ENCODE measurements at places on chromosomes 1 and 21. TPM values are rescaled to one million over a fixed set of nuclear protein-coding genes. Genes with fewer than 3 reads are reported as not detected.

- DNase-seq, result peak; percentile 62
- no peaks in the 10 kb centered on the region for H3K36me3 ChIP-seq
- peaks cover 63% of the 10 kb centered on the region for H3K4me1 ChIP-seq
- peak overlapping the region; percentile 77 for H3K27ac ChIP-seq
Measured at GRCh38 chr21:43348801-43349261, 78.1 kb downstream of the SIK1 start.

DNA sequence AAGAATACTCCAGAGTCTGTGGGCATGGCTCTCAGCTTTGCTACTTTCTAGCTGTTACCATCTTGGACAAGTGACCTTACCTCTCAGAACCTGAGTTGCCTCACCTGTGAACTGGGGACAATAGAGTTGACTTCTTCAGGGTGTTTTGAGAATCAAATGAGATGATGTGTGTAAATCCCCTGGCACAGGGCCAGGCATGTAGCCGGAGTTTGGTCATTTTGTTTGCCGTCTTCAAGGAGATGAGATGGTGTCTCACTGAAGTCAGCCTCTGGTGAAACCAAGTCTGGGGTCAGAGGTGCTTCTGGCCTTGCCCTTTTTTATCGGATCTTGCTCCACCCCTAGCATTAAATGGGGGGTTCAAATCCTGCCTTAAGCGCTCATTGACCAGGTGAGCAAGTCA, 149.2 kb upstream of the TMEM51 start:
- no peaks in the 10 kb centered on the region for H3K27me3 ChIP-seq
- no peaks in the 10 kb centered on the region for H3K36me3 ChIP-seq
- H3K4me3 ChIP-seq, result no peak overlapping the region

Gene PRR9
- not detected for total RNA-seq

- peak; percentile 43 for DNase-seq
- peaks cover 56% of the 10 kb centered on the region for H3K4me1 ChIP-seq
- no peak overlapping the region for H3K4me3 ChIP-seq
- H3K36me3 ChIP-seq, result peaks cover 6% of the 10 kb centered on the region
Measured at GRCh38 chr1:22131875-22132486, 10.9 kb downstream of the WNT4 start.

Gene TENT5C
- total RNA-seq, result 6.6 TPM

DNA sequence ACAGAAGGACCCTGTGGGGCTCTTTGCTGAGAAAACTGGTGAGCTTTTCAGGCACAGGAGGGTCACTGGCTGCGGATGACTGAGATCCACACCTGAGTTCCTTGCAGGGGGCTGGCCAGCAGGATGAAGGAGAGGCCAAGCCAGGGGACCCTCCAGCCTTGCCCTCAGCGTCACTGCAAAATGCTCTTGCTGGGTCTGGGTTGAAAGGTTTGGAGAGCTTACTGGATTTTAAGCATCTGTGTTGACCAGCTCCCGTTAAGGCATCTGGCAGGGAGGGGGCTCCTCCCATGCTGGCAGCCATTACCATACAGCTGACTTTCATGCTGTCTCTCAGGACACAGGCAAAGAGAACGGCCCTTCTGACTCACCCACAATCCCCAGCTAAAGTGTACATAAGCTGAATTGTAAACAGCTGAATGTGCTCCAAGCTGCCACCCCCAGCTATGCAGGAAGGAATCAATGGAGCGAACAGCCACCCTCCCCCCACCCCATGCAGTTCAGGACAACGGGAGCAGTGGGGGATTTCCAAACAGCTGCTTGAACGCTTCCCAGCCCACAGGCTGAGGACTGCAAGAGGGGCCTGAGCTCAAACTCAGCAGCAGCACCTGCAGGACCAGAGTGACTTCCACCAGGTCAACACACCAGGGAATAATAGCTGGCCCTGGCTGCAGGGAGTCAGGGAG, 21.3 kb upstream of the A3GALT2 start:
- H3K36me3 ChIP-seq, result peaks cover 26% of the 10 kb centered on the region
- H3K4me1 ChIP-seq, result peaks cover 76% of the 10 kb centered on the region

DNA sequence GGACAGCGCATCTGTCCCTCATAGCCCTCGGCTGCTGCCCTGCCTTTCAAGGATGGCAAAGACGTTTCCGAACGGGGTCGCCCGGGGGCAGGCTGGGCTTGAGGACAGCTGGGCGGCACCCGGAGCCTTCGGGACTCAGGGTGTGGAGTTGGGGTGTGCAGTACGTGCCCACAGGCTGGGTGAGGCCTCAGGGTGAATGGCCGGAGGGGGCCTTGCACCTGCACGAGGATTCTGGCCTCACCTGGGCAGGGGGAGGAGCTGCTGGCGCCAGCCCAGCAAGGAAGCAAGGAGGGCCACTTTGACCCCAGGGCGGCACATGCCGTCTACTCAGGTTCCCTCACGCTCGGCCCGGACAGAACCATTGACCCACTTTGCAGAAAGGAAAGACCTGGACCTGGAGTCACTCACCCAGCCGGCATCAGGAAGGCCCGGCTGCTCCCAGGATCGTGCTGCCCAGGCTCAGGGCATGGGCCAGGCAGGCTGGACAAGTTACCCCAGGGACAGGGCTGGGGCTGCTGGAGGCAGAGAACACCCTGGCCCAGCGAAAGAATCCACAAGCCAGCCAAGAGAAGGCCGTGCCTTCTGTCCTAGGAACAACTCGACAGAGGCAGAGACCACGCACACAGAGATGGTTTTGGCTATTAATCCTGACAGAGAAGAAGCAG, 65.1 kb upstream of the TTC34 start:
- H3K27me3 ChIP-seq, result peaks cover 25% of the 10 kb centered on the region
- H3K27ac ChIP-seq, result no peak overlapping the region
- no peak overlapping the region for H3K4me3 ChIP-seq
- H3K36me3 ChIP-seq, result no peaks in the 10 kb centered on the region

DNA sequence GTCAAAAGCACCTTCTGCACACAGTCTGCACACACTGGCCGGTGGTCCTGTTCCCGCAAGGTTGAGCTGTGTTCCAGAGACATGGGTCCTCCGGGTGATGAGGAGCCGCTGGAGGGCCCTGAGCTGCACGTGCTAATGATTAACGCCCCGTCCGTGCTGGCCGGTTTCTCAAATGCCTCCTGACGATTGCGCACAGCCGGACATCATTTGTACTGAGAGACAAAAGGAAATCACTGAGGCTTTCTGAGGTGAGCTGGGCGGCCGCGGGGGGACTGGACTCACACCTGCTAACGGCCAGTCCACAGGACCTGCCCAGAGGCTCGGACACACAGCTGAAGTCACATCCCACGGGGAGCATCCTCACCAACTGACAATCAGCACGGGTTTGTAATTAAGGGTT, 29.2 kb downstream of the POFUT2 start:
- H3K4me1 ChIP-seq, result peaks cover 28% of the 10 kb centered on the region
- no peak overlapping the region for H3K4me3 ChIP-seq
- DNase-seq, result no peak

Gene FNDC10
- 0.62 TPM for total RNA-seq

DNA sequence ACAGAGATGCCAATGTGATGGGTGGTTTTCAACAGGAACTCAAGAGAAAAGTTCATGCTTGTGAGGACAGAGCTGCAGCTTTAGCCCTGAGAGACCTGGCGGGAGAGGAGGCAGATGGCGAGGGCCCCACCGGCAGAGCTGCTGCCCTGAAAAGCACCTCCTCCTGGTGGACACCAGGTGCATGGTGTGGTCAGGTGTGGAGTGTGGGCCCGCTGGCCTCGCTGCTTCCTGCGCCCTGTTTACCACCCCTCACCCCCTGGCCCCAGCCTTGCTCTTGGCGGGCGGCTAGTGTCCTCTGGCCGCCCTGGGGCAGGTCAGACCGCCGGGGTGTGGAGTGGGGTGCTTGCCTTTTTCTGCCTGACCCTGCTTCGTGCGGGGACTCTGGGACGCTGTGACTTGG, 42.8 kb downstream of the PRKCZ start:
- H3K27ac ChIP-seq, result no peak overlapping the region
- H3K4me3 ChIP-seq, result no peak overlapping the region
- no peaks in the 10 kb centered on the region for H3K36me3 ChIP-seq
- DNase-seq, result no peak

DNA sequence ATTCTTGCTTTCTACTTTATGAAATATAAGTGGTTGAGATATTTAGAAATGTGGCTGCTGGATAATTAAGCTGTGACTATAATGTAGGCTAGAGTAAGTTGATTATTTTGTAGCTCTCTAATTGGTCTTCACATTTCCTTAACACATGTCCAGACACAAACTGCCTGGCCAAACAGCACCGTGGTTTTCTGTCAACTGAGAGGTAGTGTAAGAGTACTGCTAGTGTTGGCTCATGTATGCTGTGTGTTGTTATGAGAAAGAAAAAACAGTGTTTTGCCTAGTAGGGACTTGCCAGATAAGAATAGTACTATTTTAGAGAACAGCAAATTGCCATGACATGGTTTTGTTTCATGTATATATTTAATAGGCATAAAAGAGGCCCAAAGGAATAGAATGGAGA, 37.1 kb downstream of the TMED5 start:
- no peak overlapping the region for H3K4me3 ChIP-seq
- no peak overlapping the region for H3K27ac ChIP-seq
- H3K36me3 ChIP-seq, result peaks cover 2% of the 10 kb centered on the region
- no peaks in the 10 kb centered on the region for H3K4me1 ChIP-seq

DNA sequence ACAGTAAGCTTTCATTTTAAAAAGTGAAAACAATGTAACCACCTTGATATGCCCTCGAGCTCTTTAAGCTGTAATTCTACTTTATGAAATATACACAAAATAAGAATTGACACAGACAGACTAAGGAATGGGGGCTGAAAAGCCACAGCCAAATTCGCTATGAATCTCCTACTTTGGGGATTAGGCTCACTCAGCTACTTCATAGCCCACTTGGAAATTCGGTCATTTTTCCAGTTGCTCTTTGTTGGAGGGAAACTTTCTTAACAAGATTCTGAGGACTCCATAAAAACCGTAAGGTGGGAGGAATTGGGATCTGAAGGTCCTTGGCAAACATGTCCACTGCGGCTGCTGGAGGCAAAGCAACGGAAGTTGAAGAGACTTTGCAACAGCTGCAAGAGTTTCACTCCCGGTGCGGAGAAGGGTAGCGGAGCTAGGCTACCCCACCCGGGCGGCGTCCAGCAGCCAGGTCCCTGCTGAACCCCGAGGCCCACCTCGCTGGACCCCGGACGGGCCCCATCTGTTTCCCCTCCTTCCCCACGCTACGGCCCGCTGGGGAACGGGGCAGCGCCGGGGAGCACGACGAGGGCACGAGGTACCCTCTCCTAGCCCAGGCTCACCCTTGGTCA, 634 bp downstream of the MYCBP start:
- H3K27me3 ChIP-seq, result no peaks in the 10 kb centered on the region
- DNase-seq, result peak; percentile 38
- H3K4me1 ChIP-seq, result peaks cover 14% of the 10 kb centered on the region
- peak overlapping the region; percentile 90 for H3K4me3 ChIP-seq
- H3K36me3 ChIP-seq, result no peaks in the 10 kb centered on the region

Gene NR1I3
- total RNA-seq, result not detected

Gene JAM2
- 18.7 TPM for total RNA-seq

- H3K4me3 ChIP-seq, result no peak overlapping the region
- peaks cover 49% of the 10 kb centered on the region for H3K27me3 ChIP-seq
- H3K27ac ChIP-seq, result no peak overlapping the region
- no peak for DNase-seq
- H3K4me1 ChIP-seq, result no peaks in the 10 kb centered on the region
Measured at GRCh38 chr1:156833603-156834002, 17.0 kb upstream of the SH2D2A start.

GRCh38 chr21:28540514-28540913, 452.2 kb downstream of the LTN1 start:
- no peak overlapping the region for H3K4me3 ChIP-seq
- H3K27ac ChIP-seq, result no peak overlapping the region
- DNase-seq, result peak; percentile 22
- no peaks in the 10 kb centered on the region for H3K4me1 ChIP-seq
- H3K36me3 ChIP-seq, result no peaks in the 10 kb centered on the region

Gene C1orf185
- total RNA-seq, result not detected

DNA sequence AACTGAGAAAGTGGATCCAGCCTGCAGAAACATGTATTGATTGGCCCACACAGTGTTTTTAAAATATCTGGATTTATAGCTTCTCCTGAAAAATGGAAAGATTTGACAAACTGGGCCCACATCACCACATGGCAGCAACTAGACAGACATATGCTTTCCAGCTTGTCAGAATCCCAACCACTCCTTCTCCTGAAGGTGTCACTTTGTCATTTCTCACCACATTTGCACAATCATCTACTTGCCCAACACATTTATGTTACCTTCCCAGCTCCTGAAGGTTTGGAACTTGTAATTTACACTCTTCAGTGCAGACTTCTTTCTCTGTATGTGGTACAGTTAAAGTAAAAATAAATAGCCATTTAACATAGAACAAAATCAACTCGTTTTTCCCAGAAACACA, 126.1 kb upstream of the KIAA1614 start:
- no peak overlapping the region for H3K4me3 ChIP-seq
- no peaks in the 10 kb centered on the region for H3K27me3 ChIP-seq
- H3K27ac ChIP-seq, result no peak overlapping the region

DNA sequence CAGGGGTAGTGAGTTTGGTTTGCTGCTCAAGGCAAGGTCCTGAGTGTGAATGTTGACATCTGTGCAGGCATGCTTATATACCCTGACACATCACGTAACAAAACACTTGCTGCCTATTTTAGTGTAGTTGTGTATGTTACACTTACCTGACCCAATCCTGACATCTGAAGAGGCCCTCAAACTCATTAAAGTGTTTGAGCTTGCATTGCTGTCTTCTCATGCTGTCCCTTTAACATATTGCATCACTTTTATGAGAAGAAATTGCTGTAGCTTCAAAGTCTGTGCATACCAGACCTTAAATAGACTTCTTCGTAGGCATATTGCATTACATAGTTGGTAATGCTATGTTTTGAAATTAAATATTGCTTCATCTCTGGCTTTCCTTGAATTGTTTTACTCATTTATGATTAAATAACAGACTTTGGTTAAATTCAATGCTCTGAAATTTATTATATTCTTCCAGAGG, at the start of gene KRTAP19-3:
Gene KRTAP19-3 (minus strand): TSS at position 51 of the 466 bp plus-strand sequence. CDS start 56 bp downstream, outside the sequence.
- no peak for DNase-seq
- H3K27me3 ChIP-seq, result no peaks in the 10 kb centered on the region
- H3K4me1 ChIP-seq, result no peaks in the 10 kb centered on the region

DNA sequence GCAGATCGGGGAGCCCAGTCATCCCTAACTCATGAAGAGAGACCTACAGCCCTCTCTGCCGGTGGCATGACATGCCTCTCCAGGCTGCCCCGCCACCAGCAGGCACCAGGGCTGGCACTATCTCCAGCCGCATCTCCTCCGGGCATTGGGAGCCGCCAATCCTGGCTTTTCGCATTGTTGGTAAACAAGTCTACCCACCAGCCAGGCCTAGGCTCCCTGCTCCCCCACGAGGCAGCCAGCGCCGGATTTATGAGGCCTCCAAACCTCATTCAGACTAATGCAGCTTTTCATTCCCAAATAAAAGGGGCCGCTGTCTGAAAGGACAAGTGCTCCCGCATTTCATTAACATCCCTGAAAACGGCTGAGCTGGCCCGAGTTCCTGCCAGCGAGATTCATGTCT, 3.4 kb upstream of the GRIK3 start:
- H3K36me3 ChIP-seq, result no peaks in the 10 kb centered on the region
- no peak overlapping the region for H3K27ac ChIP-seq
- no peak overlapping the region for H3K4me3 ChIP-seq
- no peak for DNase-seq
